Breast epithelium (tissue), 4 donors: ENCODE measurements at places on chromosomes 4 and X. TPM values are rescaled to one million over a fixed set of nuclear protein-coding genes. Genes with fewer than 3 reads are reported as not detected.

Gene CLCN4
- total RNA-seq: 3.7 TPM

Gene CXCL3
- total RNA-seq: 5.6 TPM

Gene VMA21
- total RNA-seq: 45.5 TPM

Gene SORBS2
- total RNA-seq: 21.8 TPM

Gene USP17L29
- not detected for total RNA-seq

Gene CWH43
- 0.66 TPM for total RNA-seq

Gene CD99
- total RNA-seq: 536 TPM

Gene RAI2
- total RNA-seq: 12.0 TPM

Gene DOK7
- total RNA-seq: 1.3 TPM

DNA sequence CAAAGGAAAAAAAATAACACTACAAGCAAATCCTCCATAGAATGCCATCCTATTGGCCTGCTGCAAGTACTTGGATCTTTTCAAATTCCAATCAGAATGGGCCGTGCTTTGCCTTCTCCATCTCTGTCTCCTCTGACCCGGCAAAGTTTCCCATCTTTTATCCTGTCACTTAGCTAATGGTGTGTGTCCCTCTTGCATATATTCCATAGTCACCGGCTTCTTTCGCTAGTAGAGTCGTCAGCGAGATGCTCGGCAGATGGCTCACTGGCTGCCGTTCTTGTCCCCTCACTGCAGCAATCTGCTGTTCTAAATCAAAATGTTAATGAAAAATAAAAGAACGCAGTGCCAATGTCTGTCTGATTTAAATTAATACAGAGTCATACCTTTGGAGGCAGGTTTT is 22.1 kb downstream of the GRIA3 start:
- no peak overlapping the region for H3K4me3 ChIP-seq
- H3K27ac ChIP-seq: no peak overlapping the region
- H3K4me1 ChIP-seq: no peaks in the 10 kb centered on the region

DNA sequence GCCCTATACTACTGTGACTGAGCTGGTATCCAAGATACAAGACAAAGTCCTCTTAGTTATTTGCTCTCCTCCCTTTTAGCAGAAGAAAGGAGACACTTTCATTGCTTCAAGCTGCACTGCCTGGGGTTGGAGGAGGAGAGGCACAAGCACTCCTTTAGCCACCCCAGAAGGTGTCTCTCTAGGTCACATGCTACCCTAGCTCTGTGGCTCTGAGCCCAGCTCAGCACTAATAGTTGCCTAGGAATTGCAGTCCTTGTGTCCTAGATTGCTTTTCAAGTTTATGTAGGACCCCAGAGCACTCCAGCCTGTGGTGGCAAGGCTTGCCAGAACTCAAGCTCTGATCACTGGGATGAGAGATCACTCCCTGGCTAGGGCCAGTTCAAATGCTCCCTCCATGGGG is 24.4 kb upstream of the LHFPL1 start:
- H3K27me3 ChIP-seq: no peaks in the 10 kb centered on the region
- DNase-seq: no peak
- no peak overlapping the region for H3K27ac ChIP-seq
- no peak overlapping the region for H3K4me3 ChIP-seq

GRCh38 chr4:89305712-89306437 is 1.7 kb downstream of the GPRIN3 start:
- no peaks in the 10 kb centered on the region for H3K4me1 ChIP-seq
- H3K27ac ChIP-seq: no peak overlapping the region
- no peaks in the 10 kb centered on the region for H3K36me3 ChIP-seq
- no peak for DNase-seq
- no peak overlapping the region for H3K4me3 ChIP-seq

GRCh38 chr4:1004557-1005485 is 6.6 kb upstream of the FGFRL1 start:
- peaks cover 9% of the 10 kb centered on the region for H3K4me1 ChIP-seq
- no peak for DNase-seq
- H3K27me3 ChIP-seq: peaks cover 13% of the 10 kb centered on the region

DNA sequence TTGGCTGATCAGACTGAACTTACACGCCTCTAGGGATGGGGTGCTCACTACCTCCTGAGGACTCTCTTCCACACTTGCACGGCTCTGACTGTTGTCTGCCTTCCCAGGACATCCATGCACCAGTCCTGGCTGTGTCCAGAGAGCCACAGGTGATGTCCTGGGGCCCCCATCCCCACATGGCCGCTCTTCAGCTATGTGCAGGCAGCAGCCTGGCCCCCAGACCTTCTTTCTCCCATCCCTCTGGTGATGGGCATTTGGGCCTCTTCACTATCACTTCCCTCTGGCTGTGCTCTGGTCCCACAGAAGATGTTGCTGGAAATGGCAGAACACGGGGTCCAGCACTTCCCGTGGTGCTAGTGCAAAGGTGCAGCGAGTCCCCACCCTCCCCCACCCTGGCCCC is 40.9 kb upstream of the HMX1 start:
- no peaks in the 10 kb centered on the region for H3K27me3 ChIP-seq
- peak; percentile 6 for DNase-seq
- H3K4me1 ChIP-seq: no peaks in the 10 kb centered on the region
- no peaks in the 10 kb centered on the region for H3K36me3 ChIP-seq
- no peak overlapping the region for H3K27ac ChIP-seq

GRCh38 chr4:132614682-132615081 is 534.4 kb upstream of the PCDH10 start:
- H3K4me3 ChIP-seq: no peak overlapping the region
- H3K4me1 ChIP-seq: no peaks in the 10 kb centered on the region
- H3K36me3 ChIP-seq: no peaks in the 10 kb centered on the region
- no peak overlapping the region for H3K27ac ChIP-seq
- no peaks in the 10 kb centered on the region for H3K27me3 ChIP-seq

GRCh38 chr4:185142912-185143600 is at the start of gene SLC25A4:
Gene SLC25A4, plus strand, starts transcription at chr4:185143266. Its CDS starts 107 bp downstream, at chr4:185143373.
- no peaks in the 10 kb centered on the region for H3K27me3 ChIP-seq
- H3K4me1 ChIP-seq: peaks cover 5% of the 10 kb centered on the region
- H3K27ac ChIP-seq: peak within 1 kb of the TSS; percentile 76
- H3K4me3 ChIP-seq: peak within 1 kb of the TSS; percentile 91
- H3K36me3 ChIP-seq: no peaks in the 10 kb centered on the region

- H3K4me3 ChIP-seq: no peak overlapping the region
- no peaks in the 10 kb centered on the region for H3K27me3 ChIP-seq
- H3K4me1 ChIP-seq: no peaks in the 10 kb centered on the region
- no peak for DNase-seq
- no peak overlapping the region for H3K27ac ChIP-seq
- H3K36me3 ChIP-seq: no peaks in the 10 kb centered on the region
These were observed 76.0 kb downstream of the ABLIM2 start for GRCh38 chr4:8082517-8083055.

- H3K36me3 ChIP-seq: no peaks in the 10 kb centered on the region
- no peak overlapping the region for H3K4me3 ChIP-seq
- H3K4me1 ChIP-seq: no peaks in the 10 kb centered on the region
- no peak overlapping the region for H3K27ac ChIP-seq
These were observed 83.5 kb downstream of the CHRNA9 start for GRCh38 chr4:40418430-40419230.

- no peaks in the 10 kb centered on the region for H3K27me3 ChIP-seq
- no peaks in the 10 kb centered on the region for H3K36me3 ChIP-seq
- H3K4me3 ChIP-seq: no peak overlapping the region
- no peak overlapping the region for H3K27ac ChIP-seq
- no peak for DNase-seq
- H3K4me1 ChIP-seq: no peaks in the 10 kb centered on the region
These were observed 252.8 kb upstream of the SLC7A11 start for GRCh38 chr4:138494931-138495330.

DNA sequence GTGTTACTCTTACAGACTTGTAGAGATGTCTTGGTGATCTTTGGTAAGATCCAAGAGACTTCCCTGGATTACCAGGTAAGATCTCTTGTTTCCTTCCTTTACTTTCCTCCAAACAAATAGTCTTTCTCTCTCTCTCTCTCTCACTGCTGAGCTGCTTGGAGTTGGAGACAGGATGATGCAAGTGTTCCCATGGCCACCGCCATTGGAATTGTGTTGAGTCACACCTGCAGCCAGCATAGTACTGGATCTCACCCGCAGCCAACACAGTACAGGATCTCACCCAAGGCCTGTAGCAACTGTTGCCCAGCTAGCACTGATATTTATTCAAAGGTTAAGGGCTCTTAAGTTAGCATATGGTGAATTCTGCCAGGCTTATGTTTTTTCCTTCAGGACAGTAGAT is 1080.9 kb downstream of the FAT4 start:
- no peaks in the 10 kb centered on the region for H3K4me1 ChIP-seq
- H3K27me3 ChIP-seq: no peaks in the 10 kb centered on the region
- H3K4me3 ChIP-seq: no peak overlapping the region
- no peak for DNase-seq
- no peaks in the 10 kb centered on the region for H3K36me3 ChIP-seq
